ENCODE measurements at places on chromosomes 12 and 14.

GRCh38 chr14:101475456-101476257 is 85.6 kb upstream of the DIO3 start:
- DNase-seq: no peak

DNA sequence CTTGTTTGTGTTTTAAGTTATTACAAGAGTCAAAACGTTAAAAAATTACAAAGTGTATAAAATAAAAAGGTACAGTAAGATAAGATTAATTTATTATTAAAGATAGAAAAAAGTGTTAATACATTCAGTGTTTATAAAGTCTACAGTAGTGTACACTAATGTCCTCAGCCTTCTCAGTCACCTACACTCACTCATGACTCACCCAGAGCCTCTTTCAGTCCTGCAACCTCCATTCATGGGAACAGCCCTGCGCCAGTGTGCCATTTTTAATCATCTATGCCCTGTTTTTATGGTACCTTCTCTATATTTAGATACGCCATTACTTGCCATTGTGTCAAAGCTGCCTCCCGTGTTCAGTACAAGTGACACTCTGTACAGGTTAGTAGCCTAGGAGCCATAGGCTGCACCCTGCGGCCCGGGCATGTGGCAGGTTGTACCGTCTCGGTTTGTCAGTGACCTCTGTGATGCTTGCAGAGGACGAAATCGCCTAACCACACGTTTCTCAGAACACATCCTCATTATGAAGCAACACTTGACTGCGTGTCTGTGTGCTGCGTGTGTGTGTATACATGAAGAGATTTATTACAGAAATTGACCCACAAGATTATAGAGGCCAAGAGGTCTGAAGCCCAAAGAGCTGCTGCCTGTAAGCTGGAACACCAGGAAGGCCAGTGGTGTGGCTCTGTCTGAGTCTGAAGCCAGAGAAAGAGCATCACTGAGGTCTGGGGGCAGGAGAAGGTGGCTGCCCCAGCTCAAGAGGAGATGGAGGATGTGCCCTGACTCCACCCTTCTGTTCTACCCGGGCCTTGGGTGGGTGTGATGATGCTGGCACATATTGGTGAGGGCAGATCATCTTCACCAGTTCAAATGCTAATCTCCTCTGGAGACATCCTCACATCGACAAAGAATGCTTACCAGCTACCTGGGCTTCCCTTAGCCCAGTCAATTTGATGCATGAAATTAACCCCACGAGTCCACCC is 116.6 kb upstream of the C14orf180 start:
- DNase-seq: no peak

DNA sequence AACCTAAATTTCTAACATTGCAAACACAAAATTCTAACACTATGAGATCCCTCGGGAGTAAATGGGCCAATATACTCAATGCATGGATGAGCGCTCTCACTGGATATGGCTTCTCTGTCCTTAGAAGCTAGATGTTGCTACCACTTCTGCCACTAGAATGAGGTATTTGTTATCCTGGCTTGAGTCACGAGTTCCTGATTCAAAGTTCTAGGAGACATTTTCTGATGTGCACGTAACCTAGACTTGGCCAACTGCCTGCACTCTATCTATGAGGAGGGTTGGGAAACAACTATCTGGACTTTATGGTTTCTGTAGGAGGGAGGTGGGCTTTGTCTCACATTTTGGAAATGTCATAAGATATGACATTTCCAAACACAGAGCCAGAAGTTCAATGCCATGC is 37.6 kb downstream of the FERMT2 start:
- no peak for DNase-seq

DNA sequence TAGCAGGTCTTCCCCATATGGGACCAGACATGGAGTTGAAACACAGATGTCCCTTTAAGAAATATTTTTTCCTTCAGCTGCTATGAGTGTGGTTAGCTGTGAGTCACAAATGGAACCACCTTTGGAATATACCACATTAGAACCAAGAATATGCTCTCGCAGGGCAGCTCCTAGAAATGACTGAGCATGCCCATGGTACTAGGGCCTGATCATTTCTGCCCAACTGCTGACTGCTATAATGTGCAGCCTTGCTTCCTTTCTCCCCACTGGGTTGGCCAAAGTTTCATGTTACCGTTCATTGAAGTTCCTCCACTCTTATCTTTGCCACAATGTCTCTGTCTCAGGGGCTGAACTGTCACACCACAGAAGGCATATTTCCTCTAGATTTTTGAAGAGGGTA is 1074.6 kb downstream of the FLRT2 start:
- DNase-seq: no peak

GRCh38 chr14:63088865-63089264 is 43.6 kb upstream of the KCNH5 start:
- no peak for DNase-seq

DNA sequence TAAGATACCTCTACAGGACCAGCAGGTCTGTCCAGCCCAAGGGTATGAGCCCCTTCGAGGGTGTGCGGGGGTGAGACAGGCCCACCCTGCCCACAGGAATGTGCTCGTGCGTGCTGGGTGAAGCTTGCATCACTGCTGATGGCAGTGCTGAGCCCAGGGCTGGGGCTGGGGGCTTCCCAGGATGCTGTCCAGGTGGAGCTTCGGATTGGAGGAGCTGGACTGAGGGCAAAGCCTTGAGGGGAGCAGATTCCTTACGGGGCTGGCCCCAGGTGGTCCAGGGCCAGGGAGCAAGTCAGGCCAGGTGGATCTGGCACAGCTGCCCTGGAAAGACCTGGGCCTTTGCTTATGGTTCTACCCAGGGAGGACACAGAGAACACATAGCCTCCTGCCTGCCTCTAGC is 2.5 kb upstream of the KRT85 start:
- no peak for DNase-seq

All from activated CD4-positive, alpha-beta T cell treated with anti-CD3 and anti-CD28 coated beads, Interleukin-2, amount 10 ng/mL, durations not matched to agents 24 days and 14 days (primary cell).